ENCODE measurements at places on chromosomes 3 and 15.

GRCh38 chr3:186896875-186897274 is 33.5 kb upstream of the ST6GAL1 start:
- no peak for DNase-seq

- DNase-seq: no peak
These were observed 221.0 kb downstream of the ZMAT3 start for GRCh38 chr3:178850450-178851190.

DNA sequence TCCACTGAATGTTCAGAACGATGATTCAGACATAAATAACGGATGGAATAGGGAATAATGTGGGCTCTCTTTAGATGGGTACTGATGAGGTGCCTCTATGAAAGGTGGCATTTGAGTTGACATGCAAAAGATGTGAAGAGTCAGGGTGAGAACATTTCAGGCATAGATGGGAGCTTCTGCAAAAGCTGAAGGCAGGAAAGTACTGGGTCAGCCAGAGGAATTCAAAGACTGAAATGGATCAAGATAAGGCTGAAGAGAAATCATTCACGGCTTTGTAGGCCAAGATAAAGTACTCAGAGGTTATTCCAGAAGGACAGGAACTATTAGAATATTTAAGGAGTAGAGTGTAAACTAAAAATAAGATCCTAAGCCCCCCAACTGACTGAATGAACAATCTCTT is 189.6 kb upstream of the MCTP2 start:
- no peak for DNase-seq

DNA sequence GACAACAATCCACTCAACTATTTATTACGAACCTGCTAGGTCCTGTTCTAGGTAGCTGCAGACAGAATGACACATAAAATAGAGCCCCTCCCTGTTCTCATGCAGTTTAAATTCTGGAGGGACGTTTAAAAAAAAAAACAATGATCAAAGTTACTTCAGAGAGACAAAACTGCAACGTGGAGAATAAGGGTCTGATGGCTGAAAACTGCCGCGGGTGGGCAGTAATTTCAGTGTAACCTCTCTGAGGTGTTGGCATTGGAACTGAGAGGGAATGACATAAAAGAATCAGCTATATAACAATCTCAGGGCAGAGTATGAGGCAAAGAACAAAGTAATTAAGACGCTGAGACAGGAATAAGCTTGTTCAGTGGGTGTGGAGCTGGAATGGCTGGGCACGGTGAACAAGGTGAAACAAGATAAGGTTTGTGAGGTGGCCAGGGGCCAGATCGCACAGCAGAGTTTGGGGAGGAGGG is 19.5 kb downstream of the TBL1XR1 start:
- no peak for DNase-seq

- no peak for DNase-seq
These were observed 36.2 kb downstream of the ILDR1 start for GRCh38 chr3:121985846-121986245.

DNA sequence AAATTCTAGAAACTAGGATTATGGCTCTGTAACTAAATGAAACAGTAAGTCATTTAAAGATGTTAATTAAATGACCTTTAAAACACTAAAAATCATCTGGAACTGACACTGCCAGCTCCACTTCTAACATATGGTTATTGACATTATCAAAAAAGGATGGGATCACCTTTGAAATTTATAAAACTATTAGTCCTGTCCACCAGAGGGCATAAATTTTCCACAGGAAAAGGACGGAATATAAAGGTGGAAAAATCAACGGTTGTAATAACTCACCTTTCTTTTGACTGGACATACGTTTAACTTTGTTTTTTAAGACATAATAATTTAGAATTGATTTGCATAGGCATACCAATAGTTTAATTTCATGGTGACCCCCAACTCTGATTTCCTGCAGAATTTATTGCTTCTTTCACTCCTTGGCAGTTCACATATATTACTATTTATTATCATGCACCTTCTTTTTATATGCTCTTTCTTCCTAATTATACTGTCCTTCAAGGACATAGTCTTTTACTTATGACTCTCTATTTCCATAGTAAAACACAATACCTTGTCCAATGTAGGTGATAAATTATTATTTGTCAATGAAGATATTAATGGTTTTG is 345.7 kb downstream of the CADM2 start:
- peak; percentile 40 for DNase-seq

GRCh38 chr3:130569461-130570365 is 52.7 kb downstream of the COL6A6 start:
- DNase-seq: no peak

DNA sequence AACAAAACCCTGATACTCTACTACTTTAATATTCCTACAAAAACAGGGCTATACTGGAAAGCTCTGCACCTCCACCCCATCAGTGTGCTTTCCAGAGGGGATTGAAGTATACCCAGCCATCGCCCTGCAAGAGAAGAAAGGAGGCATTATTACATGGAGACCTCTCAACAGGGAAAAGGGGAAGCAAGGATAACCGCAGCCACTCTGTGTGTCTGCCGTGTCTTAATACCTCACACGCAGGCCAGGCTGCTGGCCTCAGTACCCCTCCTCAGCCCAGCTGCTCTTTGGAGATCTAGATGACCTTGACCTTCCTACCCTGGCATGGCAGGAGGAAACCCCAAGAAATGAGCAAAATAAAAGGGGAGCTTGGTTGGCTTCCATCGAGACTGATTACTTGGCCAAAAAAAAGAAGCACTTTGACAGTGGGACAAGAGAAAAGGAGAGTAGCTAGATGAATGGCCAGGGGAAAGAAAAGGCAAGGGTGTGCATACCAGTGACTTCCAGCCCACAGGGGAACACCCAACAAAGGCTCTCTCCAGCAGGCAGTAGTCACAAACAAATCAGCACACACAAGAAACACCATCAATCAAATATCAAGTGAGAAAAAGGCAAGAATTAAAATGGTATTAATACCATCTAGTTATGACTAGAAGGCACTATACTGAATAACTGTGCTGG is 129.4 kb downstream of the STT3B start:
- no peak for DNase-seq

DNA sequence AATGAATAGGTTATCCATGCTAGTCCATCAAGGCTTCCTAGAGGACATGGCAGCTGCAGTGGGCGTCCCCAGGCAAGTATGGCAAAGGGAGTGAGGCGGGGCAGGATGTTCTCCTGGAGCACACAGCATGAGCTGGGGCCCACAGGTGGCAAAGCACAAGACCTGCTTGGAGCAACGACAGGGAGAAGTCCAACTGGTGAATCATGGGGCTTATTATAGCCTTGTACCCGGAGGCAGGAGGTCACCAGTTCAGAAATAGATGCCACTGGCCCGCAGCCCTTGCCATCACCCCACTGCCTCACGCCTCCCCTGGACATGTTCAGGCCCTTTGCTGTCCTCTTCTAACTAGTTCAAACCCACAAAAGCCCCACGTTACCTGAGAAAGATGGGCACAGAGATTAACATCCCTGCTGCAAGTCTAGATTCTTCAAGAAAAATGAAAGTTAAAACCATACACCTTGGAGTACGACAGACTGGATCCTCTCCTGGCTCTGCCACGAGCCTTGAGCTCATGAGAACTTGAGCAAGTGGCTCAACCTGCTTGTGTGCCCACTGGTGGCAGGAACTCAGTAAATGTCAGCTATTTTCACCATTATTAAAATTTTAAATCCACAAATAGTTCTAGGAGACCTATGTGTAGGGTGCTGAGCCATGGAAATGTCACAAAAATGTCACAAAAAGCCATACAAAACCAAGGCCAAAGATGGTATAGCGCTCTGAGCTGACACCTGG is 1.8 kb upstream of the SRGAP3 start:
- DNase-seq: peak; percentile 58

DNA sequence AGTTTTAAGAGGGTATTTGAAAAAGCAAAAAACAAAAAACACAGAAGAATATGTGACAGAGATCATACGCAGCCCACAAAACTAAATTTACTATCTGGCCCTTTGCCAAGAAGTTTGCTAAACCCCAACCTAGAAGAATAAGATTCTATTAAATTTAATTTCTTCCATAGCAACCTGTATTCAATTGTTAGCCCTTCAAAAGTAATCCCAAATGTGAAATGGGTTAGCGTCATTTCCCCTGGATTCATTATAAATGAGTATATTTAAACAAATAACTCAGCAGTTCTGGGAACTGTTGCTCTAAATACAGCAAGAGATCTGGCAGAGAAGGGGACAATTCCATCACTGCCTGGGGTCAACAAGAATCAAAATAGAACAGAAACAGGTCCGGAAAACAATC is 56.8 kb downstream of the CERS3 start:
- DNase-seq: no peak

DNA sequence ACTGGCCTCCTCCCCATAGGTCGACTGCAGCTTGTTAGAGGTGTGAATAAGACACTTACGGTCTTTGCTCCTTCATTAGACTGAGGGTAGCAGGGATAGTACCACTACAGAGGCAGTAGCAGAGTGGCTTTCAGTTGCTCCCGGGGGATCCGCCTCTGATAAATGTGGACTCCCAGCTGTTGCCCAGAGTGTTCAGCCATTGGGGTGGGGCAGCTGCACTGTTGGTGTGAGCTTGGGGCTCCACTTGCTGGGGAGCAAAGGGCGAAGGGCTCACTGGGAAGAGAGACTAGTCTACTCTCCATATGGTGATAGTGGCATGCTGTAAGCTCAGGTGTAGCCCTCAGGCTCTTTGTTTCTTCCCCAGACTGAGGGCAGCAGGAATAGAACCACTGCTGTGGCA is 239.1 kb downstream of the LRRN1 start:
- no peak for DNase-seq

GRCh38 chr15:55267401-55268175 is 22.0 kb downstream of the RAB27A start:
- DNase-seq: peak; percentile 59

- no peak for DNase-seq
These were observed 525 bp upstream of the MCCC1 start for GRCh38 chr3:183099838-183100204.

DNA sequence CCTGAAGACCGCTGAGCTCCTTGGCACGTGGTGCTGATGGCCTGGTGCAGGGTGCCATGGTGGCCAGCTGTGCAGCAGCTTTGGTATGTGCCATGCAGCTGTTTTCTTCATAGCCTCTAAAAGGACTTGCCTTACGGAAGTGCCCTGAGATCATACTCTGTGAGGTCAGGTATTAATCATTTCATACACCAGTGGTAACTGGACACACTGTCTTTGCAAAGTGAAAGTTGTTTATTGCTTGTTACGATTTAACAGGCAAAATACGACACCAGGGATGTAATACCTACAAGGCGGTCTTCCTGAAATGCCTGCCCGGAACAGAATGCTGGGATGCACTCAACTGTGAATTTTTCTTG is 184.6 kb downstream of the ATP10A start:
- no peak for DNase-seq

GRCh38 chr3:113468539-113468938 is 27.2 kb upstream of the CFAP44 start:
- no peak for DNase-seq

Data from NCI-H69 (cell line).